Hematopoietic multipotent progenitor cell treated with erythropoietin and hydrocortisone succinate and interleukin-3 and kit ligand, for 4 days (in vitro differentiated cells): ENCODE measurements at places on chromosomes 5 and 9.

DNA sequence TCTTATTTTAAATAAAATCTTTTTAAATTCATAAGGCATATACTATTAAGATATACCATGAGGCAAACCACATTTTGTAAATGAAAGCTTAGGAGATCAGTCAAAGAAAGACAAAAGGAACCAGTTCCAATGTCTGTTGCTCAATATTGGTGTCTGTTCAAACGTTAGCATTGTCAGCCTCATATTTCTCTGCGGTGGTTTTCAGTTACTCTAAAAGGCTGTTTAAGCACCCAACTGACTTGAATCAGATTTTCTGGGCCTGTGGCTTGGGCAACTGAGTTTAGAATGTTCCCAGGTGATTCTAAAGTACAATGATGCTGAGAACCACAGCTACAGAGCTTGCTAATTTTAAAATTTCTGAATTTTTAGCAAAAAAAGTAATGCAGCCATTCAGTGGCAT lies 166.3 kb upstream of the KIF2A start:
- no peak for DNase-seq

GRCh38 chr5:136192526-136193321 lies at the start of gene SMIM32:
TSS of gene SMIM32 (minus strand) at chr5:136193162. CDS start at chr5:136192524, 638 bp downstream.
- peak; percentile 49 for DNase-seq

GRCh38 chr9:135790850-135791249 lies 88.9 kb downstream of the KCNT1 start:
- no peak for DNase-seq

- DNase-seq: no peak
These were observed 79.2 kb downstream of the LIX1 start for GRCh38 chr5:97063251-97063650.

DNA sequence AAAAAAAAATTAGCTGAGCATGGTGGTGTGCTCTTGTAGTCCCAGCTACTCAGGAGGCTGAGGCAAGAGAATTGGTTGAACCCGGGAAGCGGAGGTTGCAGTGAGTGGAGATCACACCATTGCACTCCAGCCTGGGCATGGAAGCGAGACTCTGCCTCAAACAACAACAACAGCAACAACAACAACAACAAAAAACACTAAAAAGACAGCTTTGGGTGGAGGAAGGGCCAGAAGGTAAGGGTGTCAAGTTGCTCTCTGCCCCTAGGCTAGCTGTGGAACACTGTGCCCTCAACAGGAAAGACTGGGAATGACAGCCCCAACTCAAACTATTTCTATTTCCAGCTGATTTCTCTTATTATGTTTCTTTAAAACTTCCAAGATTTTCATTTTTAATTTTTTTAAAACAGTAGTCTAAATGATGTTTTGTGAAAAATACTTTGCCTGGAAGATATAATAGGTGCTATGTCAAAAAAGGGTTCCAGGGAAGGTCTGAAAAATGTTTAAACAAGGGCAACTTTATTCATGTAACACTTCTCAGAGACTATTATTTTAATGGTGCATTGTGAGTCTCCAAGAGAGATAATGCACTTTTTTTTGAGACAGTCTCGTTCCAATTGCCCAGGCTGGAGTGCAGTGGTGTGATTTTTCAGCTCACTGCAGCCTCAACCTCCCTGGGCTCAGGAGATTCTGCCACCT lies 29.9 kb downstream of the CLINT1 start:
- DNase-seq: peak; percentile 57

DNA sequence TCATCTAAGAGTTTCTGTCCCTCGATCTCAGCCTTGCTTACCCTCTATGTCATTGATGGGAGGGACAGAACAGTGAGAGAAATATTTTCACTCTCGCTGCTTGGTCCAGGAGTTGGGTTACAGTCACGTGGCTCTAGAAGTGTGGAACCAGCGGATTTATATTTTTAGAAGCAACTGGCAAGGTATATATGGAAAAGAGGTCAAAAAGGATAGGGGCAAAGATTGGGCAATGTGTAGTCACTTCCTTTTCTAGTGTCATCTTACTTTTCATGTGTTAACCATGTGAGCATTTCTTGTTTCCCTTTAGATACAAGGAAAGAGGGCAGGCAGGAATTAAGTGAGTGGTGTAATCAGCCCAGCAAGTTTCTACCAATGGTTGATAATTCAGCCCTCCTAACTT lies 111.5 kb upstream of the ZNF366 start:
- DNase-seq: no peak

GRCh38 chr5:97096846-97097245 lies 45.6 kb downstream of the LIX1 start:
- DNase-seq: no peak

DNA sequence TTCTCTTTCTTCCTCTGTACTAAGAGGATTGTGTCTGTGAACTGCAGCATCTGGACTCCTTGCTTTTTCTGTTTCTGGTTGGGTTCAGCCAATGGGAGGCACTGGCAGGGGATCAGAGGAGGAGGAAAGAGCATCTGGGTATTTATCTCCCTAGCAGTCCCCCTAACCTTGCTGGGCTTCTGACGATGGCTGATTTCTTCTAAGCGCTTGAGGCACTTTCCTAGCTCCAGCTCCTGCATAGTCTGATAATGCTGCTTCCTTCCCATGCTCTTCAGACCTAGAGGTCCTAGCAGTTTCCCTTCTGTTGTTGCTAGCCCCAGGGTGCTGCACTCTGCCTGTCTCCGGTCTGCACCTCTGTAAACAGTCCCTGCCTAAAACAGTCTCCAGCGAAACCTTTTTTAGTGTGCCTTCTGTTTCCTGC lies 225.1 kb downstream of the PDZD2 start:
- peak; percentile 62 for DNase-seq

DNA sequence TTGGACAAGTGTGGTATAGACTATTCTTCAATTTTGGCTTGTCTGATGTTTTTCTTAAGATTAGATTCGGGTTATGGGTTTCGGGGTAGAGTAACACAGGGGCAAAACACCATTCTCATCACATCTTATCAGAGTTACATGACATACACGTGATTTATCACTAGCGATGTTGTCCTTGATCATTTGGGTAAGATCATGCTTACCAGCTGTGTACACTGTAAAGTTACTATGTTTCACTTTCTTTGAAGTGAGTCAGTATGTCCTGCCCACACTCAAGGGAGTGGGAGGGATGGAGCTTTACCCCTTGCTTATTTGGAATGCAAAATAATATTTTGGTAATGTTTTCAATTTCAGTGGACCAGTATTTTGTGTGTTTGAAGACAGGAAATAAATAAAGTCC lies 101.8 kb upstream of the TAF11L2 start:
- DNase-seq: no peak

DNA sequence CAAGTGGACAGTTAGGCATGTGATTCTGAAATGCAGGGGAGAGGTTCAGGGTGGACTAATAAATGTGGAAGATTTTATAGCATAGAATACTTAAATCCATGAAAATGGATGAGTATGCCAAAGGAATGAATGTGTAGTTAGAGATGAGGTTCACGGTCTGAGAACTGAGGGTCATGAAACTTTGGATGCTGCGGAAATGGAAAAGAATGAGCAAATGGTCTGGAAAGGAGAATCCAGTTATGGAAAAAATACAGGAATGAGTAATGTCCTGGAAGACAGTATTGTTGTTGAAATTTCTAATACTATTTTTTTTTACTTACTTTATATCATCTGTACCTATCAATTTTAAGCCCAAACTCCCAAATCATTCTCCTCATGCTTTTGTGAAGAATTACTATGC lies 2369.4 kb downstream of the MAT2B start:
- DNase-seq: no peak

DNA sequence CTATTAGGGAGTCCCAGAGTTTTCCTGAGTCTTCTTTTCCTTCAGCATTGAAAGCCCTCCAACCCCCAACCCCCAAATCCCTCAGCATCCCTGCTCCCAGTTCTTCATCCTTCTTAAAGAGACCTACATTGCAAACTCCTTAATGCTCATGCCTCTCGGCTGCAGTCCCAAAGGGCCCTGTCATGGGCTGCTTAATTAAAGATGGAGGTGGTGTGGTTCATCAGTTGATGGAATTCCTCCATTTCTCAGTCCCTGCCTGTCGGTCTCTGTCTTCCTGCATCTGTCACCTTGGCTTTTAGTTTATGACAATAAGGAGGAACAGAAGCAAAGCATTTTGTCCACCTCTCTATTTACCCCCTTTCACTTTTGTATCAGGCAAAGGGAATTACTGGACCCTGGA lies 2.0 kb downstream of the FOXI1 start:
- DNase-seq: no peak

DNA sequence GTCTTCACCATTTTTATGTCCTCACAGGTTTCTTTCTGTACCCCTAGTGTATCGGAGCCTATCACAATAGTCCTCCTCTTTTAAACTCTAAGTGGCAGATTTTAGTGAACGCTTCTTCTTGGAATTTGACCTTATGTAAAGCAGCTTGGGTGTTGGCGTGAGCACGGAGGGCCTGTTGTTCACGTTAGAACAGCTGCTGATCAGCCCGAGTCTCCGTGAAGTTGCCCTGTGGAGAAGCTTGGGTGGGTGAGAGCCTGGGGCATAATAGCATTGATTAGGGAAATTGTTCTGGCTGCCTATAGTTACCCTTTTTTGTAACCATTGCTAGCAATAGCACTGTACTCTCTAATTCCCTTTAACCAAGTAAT lies 167.0 kb upstream of the OTULINL start:
- no peak for DNase-seq

GRCh38 chr5:15421921-15422412 lies 78.0 kb upstream of the FBXL7 start:
- DNase-seq: no peak

DNA sequence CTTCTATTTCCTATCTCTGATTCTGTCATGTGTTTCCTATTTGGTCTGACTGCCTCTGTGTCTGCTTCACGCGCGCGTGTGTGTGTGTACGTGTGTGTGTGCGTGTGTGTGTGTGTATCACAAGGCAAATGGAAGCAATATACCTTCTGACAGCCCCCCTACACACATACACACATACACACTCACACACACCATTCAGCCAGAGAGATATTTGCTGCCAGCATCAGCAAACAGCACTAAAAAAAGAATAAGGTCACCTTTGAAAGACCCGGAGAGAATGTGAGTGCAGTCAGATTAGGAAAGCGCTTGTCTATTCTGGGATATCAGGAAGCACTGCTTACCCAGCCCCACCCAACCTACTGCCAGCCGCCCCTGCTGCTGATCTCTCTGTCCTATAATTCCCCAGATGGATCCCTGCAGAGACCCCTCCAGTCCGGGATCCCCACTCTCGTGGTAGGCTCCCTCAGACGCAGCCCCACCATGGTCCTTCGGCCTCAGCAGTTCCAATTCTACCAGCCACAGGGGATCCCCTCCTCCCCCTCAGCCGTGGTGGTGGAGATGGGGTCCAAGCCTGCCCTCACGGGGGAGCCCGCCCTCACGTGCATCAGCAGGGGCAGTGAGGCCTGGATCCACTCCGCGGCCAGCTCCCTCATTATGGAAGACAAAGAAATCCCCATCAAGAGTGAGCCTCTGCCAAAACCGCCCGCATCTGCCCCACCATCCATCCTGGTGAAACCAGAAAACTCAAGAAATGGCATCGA lies 45.7 kb downstream of the PLAC8L1 start:
- peak; percentile 39 for DNase-seq
